Head of caudate nucleus (tissue), 42 donors: ENCODE measurements at places on chromosomes 11 and 22.

DNA sequence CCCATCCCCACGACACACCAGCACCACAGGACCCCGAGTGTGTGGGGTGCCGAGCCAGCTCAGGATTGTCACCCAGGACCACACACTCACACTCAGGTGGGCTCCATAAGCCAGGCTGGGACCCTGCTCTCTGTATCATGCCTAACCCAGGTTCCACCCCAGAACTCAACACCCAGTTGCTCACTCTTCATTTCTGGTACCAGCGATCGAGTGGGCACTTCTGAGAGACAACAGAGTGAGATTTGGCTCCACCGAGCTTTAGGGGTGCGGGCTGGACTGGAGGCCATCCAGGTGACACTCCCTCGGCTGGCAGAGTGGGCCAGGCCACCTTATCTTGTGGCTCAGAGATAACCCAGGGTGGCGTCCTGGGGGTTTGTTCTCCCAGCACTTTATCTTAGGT lies 1323.8 kb downstream of the BRD1 start:
- no peak for DNase-seq

- no peak for DNase-seq
Observed at GRCh38 chr11:59173964-59174663, 2.2 kb downstream of the DTX4 start.

DNA sequence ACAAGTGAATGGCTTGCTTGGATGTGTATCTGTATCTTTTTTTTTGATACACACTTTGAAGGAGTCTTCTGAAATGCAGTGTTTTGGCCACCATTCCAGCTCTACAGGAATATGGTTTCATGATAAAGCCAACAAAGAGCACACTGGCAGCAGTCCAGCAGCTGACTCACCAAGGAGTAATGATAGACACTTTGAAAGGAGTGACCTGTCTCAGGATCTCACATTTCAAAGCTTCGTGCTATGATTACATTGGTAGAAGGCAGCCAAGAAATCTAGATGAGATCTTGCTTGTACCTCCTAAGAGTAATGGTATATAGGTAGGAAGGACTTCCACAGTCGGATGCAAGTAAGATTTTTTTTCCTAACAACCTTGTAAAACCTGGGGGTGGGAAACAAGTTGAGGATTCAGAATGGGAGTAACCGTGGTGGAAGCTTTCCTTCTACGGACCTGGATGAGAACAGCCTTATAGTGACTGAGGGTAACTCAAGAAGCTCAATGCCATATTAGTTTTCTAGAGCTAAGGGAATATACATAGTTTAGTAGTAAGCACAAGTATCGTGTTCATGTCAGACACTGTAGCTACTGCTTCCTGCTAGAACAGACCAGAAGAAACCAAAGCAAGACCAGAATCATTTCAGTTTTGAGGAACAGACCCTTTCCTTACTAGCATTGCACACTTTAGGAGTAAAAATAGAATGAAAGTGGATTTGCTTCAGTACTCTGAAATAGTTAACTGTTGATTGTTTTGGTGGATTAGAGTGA lies 25.0 kb downstream of the MTMR3 start:
- DNase-seq: no peak

DNA sequence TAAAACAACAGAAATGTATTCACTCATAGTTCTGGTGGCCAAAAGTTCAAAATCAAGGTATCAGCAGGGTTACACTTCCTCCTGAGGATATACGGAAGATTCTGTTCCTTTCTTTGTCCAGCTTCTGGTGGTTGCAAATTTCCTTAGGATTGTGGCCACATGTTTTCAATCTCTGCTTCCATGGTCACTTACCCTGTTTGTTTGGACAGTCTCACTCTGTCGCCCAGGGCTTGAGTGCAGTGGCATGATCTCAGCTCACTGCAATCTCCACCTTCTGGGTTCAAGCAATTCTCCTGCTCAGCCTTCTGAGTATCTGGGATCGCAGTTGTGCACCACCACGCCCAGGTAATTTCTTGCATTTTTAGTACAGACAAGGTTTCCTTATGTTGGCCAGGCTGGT lies 534.3 kb downstream of the KCNA4 start:
- no peak for DNase-seq

GRCh38 chr11:116373104-116373944 lies 399.5 kb downstream of the BUD13 start:
- DNase-seq: peak; percentile 61

GRCh38 chr11:8384199-8384821 lies 120.6 kb upstream of the LMO1 start:
- no peak for DNase-seq

DNA sequence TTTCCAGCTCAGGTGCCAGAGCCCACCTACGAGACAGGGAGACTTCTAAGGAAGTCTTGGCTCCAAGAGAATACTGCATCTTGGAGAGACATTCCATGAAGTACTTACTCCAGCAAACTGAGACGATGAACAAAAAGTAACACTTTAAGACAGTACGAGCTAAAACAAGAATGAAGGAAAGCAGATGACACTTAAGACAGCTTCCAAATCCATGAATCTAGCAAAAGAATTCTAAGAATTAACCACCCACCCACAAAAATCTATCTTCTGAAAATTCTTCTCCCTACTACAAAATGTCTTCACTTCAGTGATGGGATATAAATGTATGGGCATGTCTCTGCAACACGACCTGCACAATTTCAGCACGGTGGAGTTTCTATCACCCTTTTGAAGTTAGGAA lies 132.9 kb downstream of the C11orf58 start:
- DNase-seq: no peak

DNA sequence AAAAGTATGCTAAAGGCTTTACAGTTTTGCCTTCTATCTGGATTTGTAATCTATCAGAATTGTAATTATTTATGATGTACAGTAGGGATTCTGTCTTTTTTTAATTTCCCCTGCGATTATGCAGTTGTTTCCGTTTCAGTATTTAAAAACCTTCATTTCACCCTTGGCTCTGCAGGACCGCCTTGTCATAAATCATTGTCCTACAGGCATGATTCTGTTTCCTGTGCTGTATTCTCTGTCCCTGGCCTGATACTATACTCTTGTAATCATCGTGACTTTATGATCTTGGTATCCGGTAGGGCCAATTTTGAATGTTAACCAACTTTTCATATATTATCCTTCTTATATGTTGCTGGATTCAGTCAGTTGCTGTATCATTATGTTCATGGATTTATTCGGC lies 151.7 kb downstream of the ATXN10 start:
- DNase-seq: no peak

GRCh38 chr11:65254724-65255123 lies 7.0 kb upstream of the POLA2 start:
- no peak for DNase-seq

GRCh38 chr22:48490500-48491411 lies 1336.9 kb downstream of the BRD1 start:
- no peak for DNase-seq

DNA sequence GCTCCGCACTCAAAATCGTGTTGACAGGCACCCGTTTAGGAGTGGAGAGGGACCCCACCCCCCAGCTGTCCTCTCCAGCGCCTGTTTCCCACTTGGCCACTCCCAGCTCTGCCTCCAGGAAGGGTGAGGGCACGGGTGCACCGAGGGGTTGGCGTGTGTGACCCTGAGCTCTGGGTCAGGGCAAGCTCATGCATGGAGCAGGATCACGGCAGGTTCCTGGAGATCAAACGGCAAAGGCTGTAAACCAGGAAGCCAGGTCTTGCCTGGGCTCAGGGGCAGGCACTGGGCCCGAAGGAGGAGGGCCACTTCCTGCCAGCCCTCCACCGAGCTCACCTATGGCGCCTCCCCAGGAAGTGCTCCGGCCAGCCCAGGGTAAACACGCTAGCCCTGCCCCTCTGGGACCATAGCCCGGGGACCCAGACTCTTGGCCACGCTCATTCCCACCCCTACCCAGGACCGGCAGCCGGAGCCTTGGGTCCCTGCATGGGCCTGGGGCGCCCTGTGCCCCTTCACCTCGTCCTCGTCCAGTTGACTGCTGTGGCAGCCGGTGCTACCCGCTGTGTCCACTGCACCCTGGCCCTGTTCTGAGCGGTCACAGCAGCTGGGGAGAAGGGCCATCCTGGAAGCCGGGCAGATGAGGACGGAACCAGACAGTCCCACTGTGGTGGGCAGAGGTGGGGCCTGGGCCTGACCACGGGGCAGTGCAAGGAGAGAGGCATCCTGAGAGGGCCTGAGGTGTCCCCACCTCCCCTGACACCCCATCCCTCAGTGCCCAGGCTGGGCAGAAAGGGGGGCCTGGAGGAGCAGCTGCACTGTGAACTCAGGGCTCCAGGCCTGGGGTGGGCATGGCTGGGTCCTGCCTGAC lies 1.0 kb upstream of the EPS8L2 start:
- no peak for DNase-seq

DNA sequence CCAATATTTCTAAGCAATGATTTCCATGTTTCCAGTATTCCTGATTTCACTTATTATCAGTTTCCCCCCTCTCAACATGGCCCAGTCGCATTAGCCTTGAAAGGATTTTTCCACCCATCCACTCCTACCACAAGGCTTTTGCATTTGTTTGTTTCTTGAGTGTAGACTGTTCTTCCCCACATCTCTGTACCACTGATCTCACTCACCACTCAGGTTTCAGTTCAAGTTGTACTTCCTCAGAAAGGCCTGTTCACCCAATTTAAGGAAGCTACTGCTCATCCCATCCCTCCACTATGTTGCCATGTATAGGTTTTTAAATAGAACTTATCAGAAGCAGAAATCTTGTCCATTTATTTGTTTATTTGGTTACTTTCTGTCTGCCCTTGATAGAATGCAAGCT lies 472.3 kb downstream of the FAM181B start:
- DNase-seq: no peak

GRCh38 chr11:124743050-124743449 lies 3.3 kb downstream of the NRGN start:
- peak; percentile 66 for DNase-seq

DNA sequence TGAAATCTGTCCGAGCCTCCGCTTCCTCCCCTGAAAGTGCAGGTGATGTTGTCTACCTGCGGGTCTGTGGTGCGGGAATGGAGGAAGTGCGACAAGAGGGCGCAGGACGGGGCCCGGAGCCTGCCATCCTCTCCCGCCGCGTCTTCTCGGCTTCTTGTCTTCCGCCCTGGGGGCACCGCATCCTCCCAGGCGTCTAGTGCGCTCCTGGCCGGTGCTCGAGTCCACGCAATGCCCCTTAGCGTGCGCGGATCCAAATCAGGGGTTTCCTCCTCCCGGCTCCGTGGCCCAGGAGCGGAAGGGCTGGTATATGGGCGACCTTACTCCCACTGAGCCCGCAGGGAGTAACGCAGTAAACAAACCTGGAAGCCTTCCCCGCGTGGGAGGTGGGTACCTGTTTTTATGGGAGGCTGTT lies 405 bp downstream of the SFI1 start:
- no peak for DNase-seq

GRCh38 chr22:22756109-22756508 lies 111.7 kb downstream of the GGTLC2 start:
- DNase-seq: no peak

GRCh38 chr11:17077240-17077519 lies 287 bp downstream of the RPS13 start:
- DNase-seq: no peak

GRCh38 chr11:100594320-100594719 lies 92.8 kb upstream of the ARHGAP42 start:
- no peak for DNase-seq

DNA sequence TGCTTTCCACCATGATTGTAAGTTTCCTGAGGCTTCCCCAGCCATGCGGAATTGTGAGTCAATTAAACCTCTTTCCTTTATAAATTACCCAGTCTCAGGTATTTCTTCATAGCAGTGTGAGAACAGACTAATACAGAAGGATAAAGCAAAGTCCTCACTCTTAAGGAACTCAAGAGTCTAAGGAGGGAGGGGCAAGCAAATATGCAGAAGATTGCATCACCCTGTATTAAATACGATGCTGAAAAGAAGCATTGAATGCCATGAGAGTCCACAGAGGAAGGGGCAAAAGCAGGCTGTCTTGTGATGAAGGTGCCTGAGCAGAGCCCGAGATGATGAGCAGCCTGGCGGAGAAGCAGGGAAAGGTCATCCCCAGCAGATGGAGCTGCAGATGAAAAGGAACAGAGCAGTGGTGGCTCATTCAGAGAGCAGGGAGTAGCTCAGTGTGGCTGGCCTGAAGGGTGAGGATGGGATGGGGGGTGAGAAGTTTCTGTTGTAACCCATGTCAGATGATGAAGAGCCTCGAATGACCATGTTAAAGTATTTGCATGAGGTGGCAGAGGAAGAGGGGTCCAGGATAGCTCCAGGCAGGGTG lies 6.3 kb upstream of the IZUMO1R start:
- DNase-seq: no peak

- no peak for DNase-seq
Observed at GRCh38 chr22:36206255-36206654, 4.6 kb upstream of the APOL4 start.

GRCh38 chr11:28984231-28984630 lies 876.0 kb downstream of the METTL15 start:
- DNase-seq: no peak

- no peak for DNase-seq
Observed at GRCh38 chr11:67689178-67689577, 14.8 kb upstream of the ALDH3B2 start.

DNA sequence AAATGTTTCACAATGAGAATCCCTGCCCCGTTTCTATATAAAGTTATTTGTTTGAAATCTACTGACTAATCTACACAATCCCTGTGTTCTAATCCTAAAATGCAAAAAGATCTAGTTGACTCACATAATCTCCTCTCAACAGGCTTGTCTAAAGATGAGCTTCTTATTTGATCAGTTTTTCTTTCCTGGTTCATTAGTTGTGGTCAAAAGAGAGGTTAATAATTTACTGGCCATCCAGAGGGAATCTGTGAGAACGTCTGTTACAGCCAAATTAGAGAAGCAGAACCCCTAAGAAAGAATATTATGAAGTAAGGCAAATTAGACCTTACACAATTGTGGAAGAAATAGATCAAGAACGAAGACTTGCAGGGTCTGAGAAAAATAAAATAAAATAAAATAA lies 173.7 kb upstream of the ANO3 start:
- no peak for DNase-seq

DNA sequence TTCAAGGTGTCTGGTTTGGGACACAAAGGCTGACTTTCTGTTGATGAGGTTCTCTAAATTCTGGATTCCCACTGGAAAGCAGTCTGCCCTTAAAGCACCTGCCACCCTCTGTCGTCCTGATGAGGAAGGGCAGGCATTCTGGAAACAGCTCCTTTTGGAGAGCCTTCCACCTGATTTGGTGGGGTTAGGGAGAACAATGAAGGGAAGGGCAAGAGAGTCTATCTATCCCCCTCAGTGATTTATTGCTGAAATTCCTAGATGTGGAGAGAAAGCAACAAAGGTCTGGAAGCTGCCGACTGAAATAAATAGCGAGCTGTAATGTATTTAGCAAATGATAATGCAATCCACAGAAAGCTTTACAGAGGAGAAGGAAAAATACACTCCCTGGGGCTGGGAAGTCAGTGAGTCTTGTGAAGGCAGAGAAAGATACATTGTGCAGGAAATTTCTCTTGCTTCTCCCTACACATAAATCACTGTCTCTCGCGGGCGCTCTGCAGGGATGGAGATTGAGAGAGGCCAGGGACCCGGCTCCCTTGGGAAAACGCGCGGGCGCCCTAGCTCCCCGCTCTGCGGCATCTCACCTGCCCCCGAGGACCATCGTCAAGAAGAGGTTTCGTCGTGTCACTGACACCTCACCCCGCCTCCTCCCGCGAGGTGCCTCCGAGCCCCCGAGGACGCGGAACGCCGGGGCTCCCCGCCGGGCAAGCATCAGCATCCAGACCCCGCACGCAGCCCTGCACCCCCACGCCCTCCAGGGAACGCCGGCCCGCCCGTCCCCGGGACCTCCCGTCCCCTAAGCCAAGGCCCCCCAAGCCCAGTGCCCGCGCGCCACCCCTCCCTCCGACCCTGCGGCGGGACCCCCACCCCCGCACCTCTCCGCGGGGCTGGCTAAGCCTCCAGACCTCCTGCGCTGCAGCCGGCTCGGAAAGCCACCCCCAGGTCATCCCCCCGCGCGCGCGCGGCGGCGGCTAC lies 673 bp downstream of the CDON start:
- DNase-seq: peak; percentile 46

GRCh38 chr11:27574342-27574741 lies 67.8 kb upstream of the LIN7C start:
- no peak for DNase-seq
